ENCODE measurements at places on chromosomes 4 and X.

- DNase-seq = no peak
Observed at GRCh38 chr4:81756973-81757372, 285.3 kb upstream of the RASGEF1B start.

- no peak for DNase-seq
Observed at GRCh38 chr4:6360385-6360784, 90.7 kb downstream of the WFS1 start.

DNA sequence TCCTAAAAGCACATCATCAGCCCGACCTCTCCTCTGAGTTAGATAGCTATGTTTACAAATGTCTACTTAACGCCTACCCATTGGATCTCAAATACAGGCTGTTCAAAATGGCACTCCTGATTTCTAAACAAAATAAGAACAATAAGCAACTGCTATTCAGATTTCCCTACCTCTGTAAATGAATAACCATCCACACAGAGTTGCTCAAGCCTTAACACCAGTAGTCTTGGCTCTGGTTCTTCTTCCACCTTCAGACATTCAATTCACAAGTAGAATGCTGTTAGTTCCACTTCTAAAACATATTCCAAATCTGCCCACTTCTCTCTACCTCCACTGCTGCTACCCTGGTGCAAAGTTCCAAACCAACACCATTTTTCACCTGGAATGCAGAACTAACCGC lies 27.1 kb upstream of the DCLK2 start:
- DNase-seq = no peak

GRCh38 chr4:139085141-139085540 lies 69.6 kb downstream of the NOCT start:
- DNase-seq = no peak
